ENCODE measurements at places on chromosomes 7 and 10.
A peak's percentile ranks its signal among the peaks of the same experiment; 100 is the strongest.

- DNase-seq, result no peak
Observed at GRCh38 chr7:91324663-91325062, 60.4 kb downstream of the FZD1 start.

- no peak for DNase-seq
Observed at GRCh38 chr7:8070451-8071180, 102.0 kb downstream of the GLCCI1 start.

GRCh38 chr7:10939237-10939910, 34.3 kb upstream of the PHF14 start:
- no peak for DNase-seq

- DNase-seq, result no peak
Observed at GRCh38 chr7:8147760-8148463, 114.1 kb downstream of the ICA1 start.

- DNase-seq, result no peak
Observed at GRCh38 chr7:135282561-135283254, 49.1 kb downstream of the STRA8 start.

DNA sequence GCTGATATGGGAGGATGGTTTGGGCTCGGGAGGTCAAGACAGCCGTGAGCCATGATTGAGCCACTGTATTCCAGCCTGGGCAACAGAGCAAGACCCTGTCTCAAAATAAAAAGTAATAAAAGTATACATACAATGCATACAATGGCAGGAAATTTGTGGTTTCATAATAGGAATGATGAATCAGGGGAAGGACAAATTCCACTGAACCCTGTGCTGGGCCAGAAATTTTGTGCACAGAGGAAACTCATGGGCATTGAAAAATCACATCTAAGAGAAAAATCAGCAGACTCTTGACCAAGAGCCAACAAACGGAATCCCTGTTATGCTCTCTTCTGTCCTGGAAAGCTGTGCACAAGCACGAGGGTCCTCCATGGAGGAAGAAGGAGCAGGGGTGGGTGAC, 35.1 kb downstream of the SEM1 start:
- DNase-seq, result no peak

DNA sequence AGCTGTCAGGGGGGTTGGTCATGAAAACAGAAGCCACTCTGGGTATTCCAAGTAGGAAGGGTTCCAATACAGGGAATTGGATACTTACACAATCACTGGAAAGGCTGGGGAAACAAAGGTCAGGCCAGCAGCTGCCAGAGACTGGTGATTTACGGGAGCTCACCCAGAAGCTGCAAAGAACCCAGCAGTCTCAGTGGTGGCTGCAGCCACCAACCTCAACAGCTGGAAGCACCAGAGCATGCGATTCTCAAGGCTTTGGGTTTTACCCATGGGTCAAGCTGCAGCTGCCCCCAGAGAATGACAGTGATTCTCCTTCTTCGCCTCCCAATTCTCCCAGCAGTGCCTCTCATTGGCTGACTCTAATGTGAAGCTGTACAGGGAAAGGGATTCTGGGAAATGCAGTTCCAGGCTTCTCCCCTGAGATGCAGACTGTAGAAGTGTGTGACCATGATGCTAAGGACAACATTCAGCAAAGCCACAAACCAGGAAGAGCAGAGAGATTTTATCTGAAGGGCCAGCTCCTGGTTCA, 107.2 kb upstream of the TCF7L2 start:
- no peak for DNase-seq

GRCh38 chr10:24483701-24484100, 240.0 kb downstream of the ARHGAP21 start:
- no peak for DNase-seq

- DNase-seq, result no peak
Observed at GRCh38 chr10:130656582-130657133, 520.5 kb downstream of the GLRX3 start.

DNA sequence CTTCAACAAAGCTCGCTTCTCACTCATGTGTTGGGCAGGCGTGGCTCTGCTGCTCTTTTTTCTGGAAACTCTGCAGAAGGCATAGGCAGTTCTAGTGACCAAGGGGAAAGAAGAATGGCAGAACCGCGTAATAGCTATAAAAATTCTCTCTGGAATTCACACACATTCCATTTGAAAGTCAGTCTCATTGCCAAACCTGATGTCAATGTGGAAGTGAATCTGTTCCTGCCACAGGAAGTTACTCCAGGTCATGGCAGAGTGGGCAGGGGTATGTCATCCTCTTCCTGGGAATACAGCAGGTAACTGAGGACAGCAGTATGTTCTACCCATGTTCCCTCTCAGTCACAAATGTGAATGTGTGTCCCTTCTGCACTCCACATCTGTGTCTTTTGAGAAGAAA, 8.2 kb upstream of the PAXIP1 start:
- DNase-seq, result no peak

DNA sequence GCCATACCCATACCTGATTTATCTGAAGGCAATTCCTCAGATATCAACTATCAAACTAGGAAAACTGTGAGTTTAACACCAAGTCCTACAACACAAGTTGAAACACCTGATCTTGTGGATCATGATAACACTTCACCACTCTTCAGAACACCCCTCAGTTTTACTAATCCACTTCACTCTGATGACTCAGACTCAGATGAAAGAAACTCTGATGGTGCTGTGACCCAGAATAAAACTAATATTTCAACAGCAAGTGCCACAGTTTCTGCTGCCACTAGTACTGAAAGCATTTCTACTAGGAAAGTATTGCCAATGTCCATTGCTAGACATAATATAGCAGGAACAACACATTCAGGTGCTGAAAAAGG, 69.0 kb upstream of the RSBN1L start:
- DNase-seq, result no peak

DNA sequence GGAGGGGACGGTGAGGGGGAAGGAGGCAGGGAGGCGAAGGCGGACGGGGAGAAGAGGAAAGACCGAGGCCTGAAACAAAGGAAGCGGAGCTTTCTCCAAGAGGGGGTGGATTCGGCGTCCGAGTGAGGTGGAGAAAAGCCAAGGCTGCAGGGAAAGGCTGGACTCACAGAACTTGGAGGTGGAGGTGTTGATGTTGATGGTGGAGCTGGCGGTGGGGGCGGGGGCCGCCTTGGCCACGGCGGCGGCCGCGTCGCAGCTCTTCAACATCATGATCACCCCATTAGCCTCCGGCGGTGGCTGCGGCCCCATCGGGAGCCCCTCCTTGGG, 578 bp downstream of the CACUL1 start:
- peak; percentile 75 for DNase-seq

- DNase-seq, result no peak
Observed at GRCh38 chr10:89615112-89615511, 29.9 kb downstream of the PANK1 start.

- no peak for DNase-seq
Observed at GRCh38 chr7:150846291-150847115, 5.8 kb upstream of the AOC1 start.

DNA sequence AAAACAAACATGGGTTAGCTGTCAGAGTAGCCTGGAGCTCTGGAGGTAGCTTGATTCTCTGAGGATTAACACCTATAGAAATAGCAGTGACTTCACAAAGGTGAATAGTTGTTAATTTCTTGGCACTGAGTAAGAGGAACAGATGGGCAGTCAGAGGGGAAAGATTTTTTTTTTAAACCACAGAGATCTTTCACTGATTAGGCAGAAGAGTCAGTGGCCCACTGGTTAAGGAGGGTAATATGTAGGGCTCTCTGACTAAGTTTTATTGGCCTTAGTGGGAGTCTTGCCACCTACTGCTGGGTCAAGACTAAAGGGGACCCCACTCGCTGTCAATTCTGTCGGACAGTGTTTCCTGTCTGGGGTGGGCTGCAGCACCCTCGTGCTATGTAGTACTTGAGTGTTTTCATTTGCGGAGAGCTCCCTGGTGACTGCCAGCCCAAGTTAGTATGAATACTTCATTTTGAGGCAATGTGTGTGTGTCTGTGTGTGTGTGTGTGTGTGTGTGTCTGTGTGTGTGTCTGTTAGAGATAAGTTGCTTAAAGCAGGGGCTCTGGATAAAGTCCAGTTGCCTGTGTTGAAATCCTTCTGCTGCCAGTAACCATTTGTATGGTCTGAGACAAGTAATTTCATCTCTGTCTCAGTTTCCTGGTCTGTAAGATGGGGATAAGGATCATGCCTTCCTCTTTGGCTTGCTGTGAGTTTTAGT, 145.2 kb downstream of the ARID5B start:
- DNase-seq, result no peak
